Omental fat pad (tissue), 4 donors: ENCODE measurements at places on chromosomes 6 and 20.

- no peak for DNase-seq
These were observed 40.0 kb upstream of the CLDN20 start for GRCh38 chr6:155223646-155224451.

- no peak for DNase-seq
These were observed 476.5 kb upstream of the MAP3K7 start for GRCh38 chr6:91063362-91063761.

- no peak for DNase-seq
These were observed 26.0 kb upstream of the CCND3 start for GRCh38 chr6:41967312-41968287.

DNA sequence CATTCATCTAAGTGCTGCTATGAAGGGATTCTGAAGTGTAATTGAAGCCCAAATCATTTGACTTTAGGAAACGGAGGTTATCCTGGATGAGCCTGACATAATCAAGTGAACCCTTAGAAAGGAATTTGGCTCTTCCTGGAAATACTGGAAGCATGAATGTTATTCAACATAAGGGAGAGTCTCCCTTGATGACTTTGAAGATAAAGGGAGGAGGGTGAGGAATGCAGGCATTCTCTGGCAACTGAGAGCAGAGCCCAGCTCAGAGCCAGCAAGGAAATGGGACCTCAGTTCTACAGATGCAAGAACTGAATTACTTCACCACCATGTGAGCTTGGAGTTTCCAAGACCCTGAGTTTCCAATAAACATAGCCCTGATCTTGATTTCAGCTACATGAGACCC, 168.2 kb downstream of the DLL1 start:
- DNase-seq = peak; percentile 20

- no peak for DNase-seq
These were observed 137.6 kb downstream of the UST start for GRCh38 chr6:148884461-148884860.

- no peak for DNase-seq
These were observed at the start of gene TFAP2A for GRCh38 chr6:10414756-10415616. Gene TFAP2A, minus strand, starts transcription at chr6:10415074. Its CDS starts 83 bp downstream, at chr6:10414991.

GRCh38 chr6:14765106-14765505, 480.8 kb upstream of the JARID2 start:
- DNase-seq = no peak
